Kidney (tissue), 22 donors: ENCODE measurements at places on chromosomes 6 and 20. TPM values are rescaled to one million over a fixed set of nuclear protein-coding genes. Genes with fewer than 3 reads are reported as not detected.

- no peak for DNase-seq
Observed at GRCh38 chr6:382883-383810, 8.4 kb upstream of the IRF4 start.

Gene KIFC1
- not detected for polyA plus RNA-seq

Gene SPATA25
- polyA plus RNA-seq = 6.7 TPM

DNA sequence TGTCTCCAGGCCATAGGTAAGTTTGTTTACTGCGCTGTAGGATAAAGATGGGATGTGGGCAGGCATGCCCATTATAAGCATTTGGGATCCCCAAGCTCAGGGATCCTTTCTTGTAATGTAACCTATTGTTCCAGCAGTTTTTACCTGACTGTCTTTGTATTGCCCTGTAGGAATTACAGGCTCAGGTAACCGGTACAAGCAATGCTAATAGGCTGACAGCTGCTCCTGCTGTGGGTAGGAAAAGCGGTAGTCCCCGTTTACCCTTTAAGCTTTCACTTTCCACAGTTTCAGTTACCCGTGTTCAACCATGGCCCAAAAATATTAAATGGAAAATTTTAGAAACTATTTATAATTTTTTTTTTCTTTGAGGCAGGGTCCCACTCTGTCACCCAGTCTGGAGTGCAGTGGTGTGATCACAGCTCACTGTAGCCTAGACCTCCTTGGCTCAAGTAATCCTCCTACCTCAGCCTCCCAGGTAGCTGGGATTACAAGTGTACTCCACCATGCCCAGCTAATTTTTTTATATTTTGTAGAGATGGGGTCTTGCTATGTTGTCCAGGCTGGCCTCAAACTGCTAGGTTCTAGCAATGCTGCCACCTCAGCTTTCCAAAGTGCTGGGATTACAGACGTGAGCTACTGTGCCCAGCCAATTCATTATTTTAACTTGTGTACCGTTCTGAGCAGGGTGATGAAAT is 108.6 kb downstream of the CDYL start:
- no peak for DNase-seq

- DNase-seq = no peak
Observed at GRCh38 chr6:2028457-2029038, 216.9 kb downstream of the GMDS start.

GRCh38 chr20:7758406-7758805 is 181.9 kb downstream of the HAO1 start:
- DNase-seq = no peak

DNA sequence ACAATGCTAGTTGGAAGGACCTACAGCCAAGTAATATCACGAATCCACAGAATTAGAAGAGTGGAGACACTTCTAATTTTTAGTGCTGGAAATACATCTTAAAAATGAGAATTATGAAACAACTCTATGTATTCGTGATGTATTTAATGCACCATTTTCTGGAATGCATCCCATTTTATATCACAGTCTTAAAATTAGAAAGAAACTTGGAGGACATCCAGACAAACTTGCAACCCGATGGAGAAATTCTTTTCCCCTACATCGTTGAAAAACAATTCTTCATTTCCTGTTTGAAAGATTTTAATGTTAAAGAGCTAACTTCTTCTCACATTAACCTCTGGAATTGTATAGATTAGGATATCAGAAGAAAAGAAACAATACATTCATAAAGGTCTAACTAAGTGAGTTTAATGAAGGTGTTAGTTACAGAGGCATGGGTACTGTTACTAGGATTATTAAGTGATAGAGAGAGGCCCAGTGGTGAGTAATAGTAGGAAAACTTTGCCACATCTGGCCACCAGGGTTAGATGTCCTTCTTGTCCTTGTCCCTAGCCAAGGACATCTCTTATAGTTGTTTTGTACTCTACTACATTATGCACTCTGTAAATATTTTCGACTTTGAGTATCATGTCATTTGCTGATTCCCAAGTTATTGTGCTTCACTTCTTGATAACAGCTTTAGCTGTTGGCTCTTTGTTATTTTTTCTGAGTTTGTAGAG is 502.4 kb upstream of the PTCHD4 start:
- DNase-seq = no peak

Gene PLA2G7
- not detected for polyA plus RNA-seq

Gene FAM120B
- polyA plus RNA-seq = 16.5 TPM

Gene OR2H2
- not detected for polyA plus RNA-seq

DNA sequence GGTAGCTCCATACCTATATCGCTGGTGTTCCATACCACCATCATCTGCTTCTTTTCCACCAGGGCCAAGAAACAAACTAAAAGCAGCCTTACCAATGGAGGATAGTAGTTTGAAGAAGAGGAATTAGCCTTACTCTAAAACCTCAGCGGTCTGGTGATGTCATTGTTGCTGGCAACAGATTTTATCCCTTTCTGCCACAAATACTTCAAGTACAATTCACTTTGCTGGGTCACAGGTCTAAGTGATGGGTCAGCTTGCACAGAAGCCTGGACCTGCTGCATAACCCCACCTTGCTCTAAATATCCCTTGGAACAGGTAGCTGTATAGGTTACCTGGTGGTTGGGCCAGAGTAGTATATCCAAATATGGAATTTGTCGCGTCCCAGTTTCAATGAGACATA is 53.2 kb upstream of the THEMIS start:
- no peak for DNase-seq

GRCh38 chr6:152355166-152355565 is 282.0 kb downstream of the SYNE1 start:
- DNase-seq = no peak

- DNase-seq = no peak
Observed at GRCh38 chr6:27962506-27962905, 5.5 kb downstream of the OR2B6 start.

Gene LTB
- 6.6 TPM for polyA plus RNA-seq

Gene MYBL2
- polyA plus RNA-seq = not detected

Gene ZNF165
- polyA plus RNA-seq = 3.0 TPM

Gene SYCP2L
- polyA plus RNA-seq = 1.0 TPM

Gene THBS2
- 2.7 TPM for polyA plus RNA-seq

Gene PRDM1
- 0.86 TPM for polyA plus RNA-seq
